ENCODE measurements at places on chromosomes 13 and 19.

DNA sequence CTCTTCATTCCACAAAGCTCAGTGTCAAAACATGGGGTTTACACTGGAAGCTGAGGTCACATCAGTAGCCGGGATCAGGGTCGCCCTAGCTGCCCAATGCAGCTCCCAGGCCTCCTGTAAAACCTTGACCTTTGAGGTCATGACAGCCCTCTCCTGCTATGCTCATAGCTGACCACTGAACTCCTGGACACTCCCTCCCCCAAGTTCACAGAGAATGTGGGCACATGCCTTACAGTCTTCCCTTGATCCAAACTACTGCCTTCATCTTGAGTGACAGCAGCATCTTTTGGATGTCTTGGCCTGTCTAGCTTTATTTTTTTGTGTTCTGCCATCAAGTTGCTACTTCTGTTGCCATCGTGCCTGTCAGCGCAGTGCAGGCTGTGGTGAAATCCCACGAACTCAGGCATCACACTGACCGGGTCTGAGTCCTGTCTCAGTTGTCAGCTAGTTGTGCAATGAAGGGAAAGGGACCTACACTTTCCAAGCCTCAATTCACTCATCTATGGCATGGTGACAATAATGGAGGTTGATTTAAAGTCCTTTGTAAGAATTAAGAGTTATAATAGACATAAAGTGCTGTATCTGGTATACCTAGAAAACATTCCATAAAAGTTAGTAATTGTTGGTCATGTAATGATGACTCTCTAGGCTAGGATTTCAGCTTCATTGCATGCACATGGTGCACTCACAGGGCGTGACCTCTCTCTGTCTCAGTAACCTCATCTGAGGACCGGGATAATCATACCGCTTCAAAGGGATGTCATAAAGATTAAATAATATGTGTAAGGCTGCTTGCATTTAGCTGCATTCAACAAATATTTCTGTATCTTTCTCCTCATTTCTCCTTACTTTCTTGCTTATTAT, 16.4 kb upstream of the ALOX5AP start:
- no peak overlapping the region for H3K27ac ChIP-seq
- H3K4me3 ChIP-seq: no peak overlapping the region
- no peaks in the 10 kb centered on the region for H3K4me1 ChIP-seq
- no peaks in the 10 kb centered on the region for H3K36me3 ChIP-seq

- no peak overlapping the region for H3K27ac ChIP-seq
- H3K36me3 ChIP-seq: no peaks in the 10 kb centered on the region
- no peak for DNase-seq
- H3K4me3 ChIP-seq: no peak overlapping the region
- H3K27me3 ChIP-seq: peaks cover 28% of the 10 kb centered on the region
These were observed 4.3 kb downstream of the SOX1 start for GRCh38 chr13:112071102-112071722.

GRCh38 chr13:48508011-48508410, 24.9 kb downstream of the RCBTB2 start:
- H3K4me1 ChIP-seq: peaks cover 24% of the 10 kb centered on the region
- no peak for DNase-seq
- H3K36me3 ChIP-seq: no peaks in the 10 kb centered on the region
- no peak overlapping the region for H3K4me3 ChIP-seq

DNA sequence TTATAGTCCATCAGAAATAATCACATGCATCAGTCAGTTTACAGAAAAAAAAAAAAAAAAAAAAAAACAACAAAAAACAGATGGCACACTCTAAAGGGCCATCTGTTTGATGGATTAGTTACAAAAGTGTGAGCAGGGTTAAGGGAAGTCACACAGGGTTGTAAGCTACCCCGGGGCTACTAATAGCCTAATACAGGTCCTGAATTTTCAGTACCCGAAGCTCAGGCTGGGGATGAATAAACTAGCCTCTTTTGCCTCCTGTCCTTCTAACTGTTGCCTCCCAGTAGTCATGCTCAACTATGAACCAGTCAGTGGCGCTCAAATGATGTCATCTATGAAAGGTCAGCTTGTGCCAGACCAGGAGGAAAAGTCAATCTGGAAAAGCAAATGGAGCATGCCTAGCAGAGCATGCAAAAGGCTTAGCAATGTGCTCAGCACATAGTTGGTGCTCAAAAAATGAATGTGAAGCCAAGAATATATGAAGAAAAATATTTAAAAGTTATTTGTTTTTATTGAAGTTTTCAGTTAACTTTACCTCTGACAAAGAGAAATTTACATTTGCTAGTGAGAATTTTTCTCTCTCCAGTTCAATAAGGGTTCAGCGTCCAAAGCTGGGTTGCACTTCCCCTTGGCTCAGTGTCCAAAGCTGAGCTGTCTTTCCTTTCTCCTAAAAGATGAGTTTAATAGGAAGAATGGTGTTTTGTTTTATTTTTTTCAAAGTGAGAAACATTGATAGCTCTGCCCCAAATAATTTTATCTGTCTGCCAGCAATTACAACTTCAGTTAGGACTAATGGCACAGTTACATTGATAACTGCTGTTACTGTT, 30.8 kb upstream of the LRCH1 start:
- no peak overlapping the region for H3K27ac ChIP-seq
- H3K36me3 ChIP-seq: no peaks in the 10 kb centered on the region
- no peak for DNase-seq
- H3K27me3 ChIP-seq: no peaks in the 10 kb centered on the region
- H3K4me1 ChIP-seq: no peaks in the 10 kb centered on the region
- H3K4me3 ChIP-seq: no peak overlapping the region

GRCh38 chr13:99875391-99875790, 96.2 kb downstream of the ZIC5 start:
- no peak for DNase-seq
- H3K4me1 ChIP-seq: no peaks in the 10 kb centered on the region
- H3K4me3 ChIP-seq: no peak overlapping the region
- H3K27me3 ChIP-seq: peaks cover under 1% of the 10 kb centered on the region

- no peaks in the 10 kb centered on the region for H3K36me3 ChIP-seq
- no peak overlapping the region for H3K4me3 ChIP-seq
- H3K27me3 ChIP-seq: no peaks in the 10 kb centered on the region
- peaks cover 17% of the 10 kb centered on the region for H3K4me1 ChIP-seq
These were observed 18.4 kb upstream of the RNASEH2B start for GRCh38 chr13:50891206-50891605.

DNA sequence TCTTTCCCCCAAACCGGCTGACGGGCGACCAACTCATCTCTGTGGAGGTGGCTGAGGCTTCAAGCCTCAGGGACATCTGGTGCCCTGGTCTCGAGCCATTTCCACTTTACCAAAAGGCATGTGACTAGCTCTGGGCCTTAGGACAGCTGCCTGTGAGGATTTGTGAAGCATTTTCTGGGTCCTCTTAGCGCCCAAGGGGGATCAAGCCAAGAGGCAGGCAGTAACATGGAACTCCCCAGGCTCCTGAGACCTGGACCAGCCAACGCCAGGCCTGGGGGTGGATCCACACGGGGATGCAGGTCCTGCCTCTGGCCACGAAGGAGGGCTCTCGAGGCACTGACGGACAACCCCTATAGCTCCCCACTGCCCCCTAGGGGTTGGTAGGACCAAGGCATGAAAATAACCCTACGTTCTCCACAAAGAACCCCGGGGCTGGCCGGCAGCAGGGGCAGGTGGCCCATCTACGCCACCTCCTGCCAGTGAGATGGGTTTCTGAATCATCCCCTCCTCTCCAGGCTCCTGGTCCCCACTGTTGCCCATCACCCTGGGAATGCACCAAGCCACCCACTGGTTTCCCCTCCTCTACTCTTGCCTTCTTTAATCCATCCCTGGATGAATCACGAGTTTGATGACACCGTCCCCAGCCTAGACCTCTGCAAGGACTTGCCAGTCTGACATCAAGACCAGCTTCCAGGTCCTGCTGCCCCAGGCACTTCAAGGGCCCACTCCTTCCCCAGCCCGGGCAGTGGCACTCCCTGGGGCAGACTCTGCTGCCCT, 7.0 kb upstream of the MYDGF start:
- no peak for DNase-seq
- peaks cover 22% of the 10 kb centered on the region for H3K36me3 ChIP-seq
- no peaks in the 10 kb centered on the region for H3K4me1 ChIP-seq

DNA sequence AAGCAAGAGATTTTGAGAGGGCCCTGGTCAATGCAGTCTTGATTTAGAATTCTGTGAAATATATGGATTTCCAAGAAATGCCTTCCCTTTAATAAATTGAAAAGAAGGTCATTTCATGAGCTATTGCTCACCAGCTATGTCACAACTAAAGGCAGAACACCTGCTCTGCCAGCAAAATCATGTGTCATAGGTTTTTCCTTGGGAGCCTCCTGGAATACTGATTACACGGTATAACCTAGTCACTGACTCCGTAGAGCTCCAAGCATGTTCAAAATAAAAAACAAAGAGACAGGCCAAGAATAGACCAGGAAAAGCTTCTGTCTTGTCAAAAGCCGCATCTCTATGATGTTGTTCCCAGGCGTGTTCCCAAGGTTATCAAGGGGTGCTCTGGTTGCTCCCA, 45.5 kb downstream of the HSPH1 start:
- no peak overlapping the region for H3K4me3 ChIP-seq
- H3K27me3 ChIP-seq: peaks cover 17% of the 10 kb centered on the region
- no peak for DNase-seq
- no peaks in the 10 kb centered on the region for H3K36me3 ChIP-seq
- no peak overlapping the region for H3K27ac ChIP-seq

- no peaks in the 10 kb centered on the region for H3K4me1 ChIP-seq
- no peaks in the 10 kb centered on the region for H3K27me3 ChIP-seq
- DNase-seq: no peak
- no peak overlapping the region for H3K4me3 ChIP-seq
- no peaks in the 10 kb centered on the region for H3K36me3 ChIP-seq
These were observed 1.8 kb downstream of the LILRB5 start for GRCh38 chr19:54255105-54255775.

GRCh38 chr13:90084684-90085290, 1262.7 kb upstream of the MIR17HG start:
- no peaks in the 10 kb centered on the region for H3K4me1 ChIP-seq
- H3K36me3 ChIP-seq: no peaks in the 10 kb centered on the region
- no peak for DNase-seq
- H3K27ac ChIP-seq: no peak overlapping the region

DNA sequence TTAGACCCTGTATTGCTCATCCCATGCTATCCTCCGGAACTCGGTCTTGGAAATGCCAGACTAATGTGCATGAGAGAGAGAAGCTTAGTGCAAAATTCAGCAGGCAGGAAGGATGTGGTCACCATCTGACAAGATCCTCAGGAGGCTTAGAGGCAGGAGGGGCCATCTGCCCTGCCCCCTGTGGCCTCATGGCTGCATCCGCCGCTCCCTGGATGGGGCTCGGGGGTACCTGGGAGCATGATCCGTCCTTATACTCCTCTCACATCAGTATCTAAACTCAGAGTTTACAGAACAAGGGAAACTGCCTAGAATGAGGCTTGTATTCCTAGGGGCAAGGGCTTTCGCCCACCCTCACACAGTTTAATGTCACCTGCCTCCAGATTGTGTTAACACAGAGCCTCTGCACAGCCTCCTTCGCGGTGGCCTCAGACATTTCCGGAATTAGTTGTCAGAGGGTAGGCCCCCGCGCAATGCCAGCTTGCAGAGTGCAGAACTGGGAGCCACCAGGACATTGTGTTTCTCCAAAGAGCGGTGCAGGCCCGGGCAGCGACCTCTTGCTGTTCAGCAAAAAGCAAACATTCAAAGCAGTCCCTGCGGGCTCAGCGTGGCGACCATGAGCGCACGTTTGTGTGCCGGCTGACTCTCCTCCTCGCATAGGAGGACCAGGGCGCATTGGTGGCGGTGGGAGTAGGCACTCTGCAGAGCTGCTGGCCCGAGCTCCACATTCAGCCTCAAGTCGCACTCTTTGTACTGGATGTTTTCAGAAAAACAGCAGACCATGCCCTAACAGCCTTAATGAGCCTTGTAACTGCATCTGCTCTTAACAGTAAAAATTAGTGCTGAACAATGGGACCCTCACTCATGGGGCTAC, 39.1 kb downstream of the GPR12 start:
- DNase-seq: peak; percentile 22
- no peaks in the 10 kb centered on the region for H3K27me3 ChIP-seq
- peaks cover 21% of the 10 kb centered on the region for H3K4me1 ChIP-seq
- peak overlapping the region; percentile 30 for H3K27ac ChIP-seq
- no peaks in the 10 kb centered on the region for H3K36me3 ChIP-seq
- peak overlapping the region; percentile 62 for H3K4me3 ChIP-seq

GRCh38 chr19:8001995-8002849, 3.2 kb downstream of the ELAVL1 start:
- H3K36me3 ChIP-seq: no peaks in the 10 kb centered on the region
- DNase-seq: peak; percentile 60
- H3K4me1 ChIP-seq: peaks cover 70% of the 10 kb centered on the region
- peak overlapping the region; percentile 18 for H3K4me3 ChIP-seq
- H3K27me3 ChIP-seq: no peaks in the 10 kb centered on the region

GRCh38 chr19:15318241-15318691, 14.1 kb downstream of the BRD4 start:
- H3K27ac ChIP-seq: no peak overlapping the region
- no peaks in the 10 kb centered on the region for H3K36me3 ChIP-seq
- H3K4me3 ChIP-seq: no peak overlapping the region
- no peak for DNase-seq
- peaks cover 75% of the 10 kb centered on the region for H3K4me1 ChIP-seq
- H3K27me3 ChIP-seq: no peaks in the 10 kb centered on the region

- no peak overlapping the region for H3K4me3 ChIP-seq
- no peak for DNase-seq
- H3K27me3 ChIP-seq: no peaks in the 10 kb centered on the region
- H3K27ac ChIP-seq: no peak overlapping the region
- H3K4me1 ChIP-seq: no peaks in the 10 kb centered on the region
- H3K36me3 ChIP-seq: peaks cover 5% of the 10 kb centered on the region
These were observed 46.0 kb downstream of the RBM26 start for GRCh38 chr13:79360095-79360494.

- no peak overlapping the region for H3K27ac ChIP-seq
- H3K4me1 ChIP-seq: peaks cover 91% of the 10 kb centered on the region
- no peak for DNase-seq
- H3K36me3 ChIP-seq: no peaks in the 10 kb centered on the region
These were observed 34.1 kb downstream of the ELL start for GRCh38 chr19:18487576-18488402.

GRCh38 chr19:45578861-45579260, 5.7 kb downstream of the OPA3 start:
- no peak overlapping the region for H3K4me3 ChIP-seq
- H3K36me3 ChIP-seq: no peaks in the 10 kb centered on the region
- DNase-seq: no peak
- no peaks in the 10 kb centered on the region for H3K27me3 ChIP-seq
- no peak overlapping the region for H3K27ac ChIP-seq

GRCh38 chr19:38830039-38830733, 1.4 kb downstream of the ECH1 start:
- H3K36me3 ChIP-seq: peaks cover 28% of the 10 kb centered on the region
- peaks cover 5% of the 10 kb centered on the region for H3K4me1 ChIP-seq
- H3K27ac ChIP-seq: no peak overlapping the region
- no peaks in the 10 kb centered on the region for H3K27me3 ChIP-seq

DNA sequence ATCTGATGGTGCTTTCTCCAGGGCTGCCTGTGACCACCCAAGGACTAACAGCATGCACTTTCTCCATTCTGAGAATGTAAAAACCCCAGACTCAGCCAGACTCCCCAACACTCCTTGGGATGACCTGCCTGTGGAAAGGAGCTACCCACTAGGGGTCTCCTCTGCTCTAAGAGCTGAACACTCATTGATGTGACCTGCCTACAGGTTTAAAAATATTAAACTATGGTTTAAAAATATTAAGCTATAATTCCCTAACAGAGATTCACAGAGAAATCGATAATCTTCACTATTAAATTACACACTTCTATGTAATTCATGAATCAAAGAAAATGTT, 696.2 kb upstream of the SLITRK5 start:
- H3K4me3 ChIP-seq: no peak overlapping the region
- no peaks in the 10 kb centered on the region for H3K4me1 ChIP-seq
- H3K27me3 ChIP-seq: no peaks in the 10 kb centered on the region
- H3K36me3 ChIP-seq: no peaks in the 10 kb centered on the region
- H3K27ac ChIP-seq: no peak overlapping the region

Data from T-cell (primary cell).